Left lung (tissue), 14 donors: ENCODE measurements at places on chromosomes 2 and 18. TPM values are rescaled to one million over a fixed set of nuclear protein-coding genes. Genes with fewer than 3 reads are reported as not detected.

The CNTNAP5 gene
- polyA plus RNA-seq, result 0.11 TPM

The PRKAG3 gene
- not detected for polyA plus RNA-seq

The SERPINB12 gene
- not detected for polyA plus RNA-seq

The CABYR gene
- polyA plus RNA-seq, result 6.7 TPM

The EPHA4 gene
- polyA plus RNA-seq, result 24.0 TPM

The DSC2 gene
- 14.0 TPM for polyA plus RNA-seq
